ENCODE measurements at places on chromosomes 12 and 14.

DNA sequence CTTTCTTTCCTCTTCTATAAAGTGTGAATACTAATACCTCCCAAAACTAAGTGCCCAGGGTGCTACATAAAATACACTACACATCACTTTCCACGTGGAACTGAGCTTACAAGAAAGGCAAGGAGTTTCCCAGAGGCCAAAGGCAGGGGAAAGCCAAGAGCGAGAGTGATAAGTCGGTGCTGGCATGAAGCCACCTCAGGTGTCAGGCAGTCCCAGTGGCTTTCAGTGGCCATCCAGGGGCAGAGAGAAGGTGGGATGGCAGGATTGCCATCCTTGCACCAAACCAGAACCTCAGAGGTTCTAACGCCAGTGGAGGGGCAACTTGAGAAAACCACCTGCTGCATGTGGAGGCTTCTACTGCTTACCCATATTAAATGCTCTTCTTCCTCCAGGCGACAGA, 79.7 kb upstream of the DIO3 start:
- no peak for DNase-seq

DNA sequence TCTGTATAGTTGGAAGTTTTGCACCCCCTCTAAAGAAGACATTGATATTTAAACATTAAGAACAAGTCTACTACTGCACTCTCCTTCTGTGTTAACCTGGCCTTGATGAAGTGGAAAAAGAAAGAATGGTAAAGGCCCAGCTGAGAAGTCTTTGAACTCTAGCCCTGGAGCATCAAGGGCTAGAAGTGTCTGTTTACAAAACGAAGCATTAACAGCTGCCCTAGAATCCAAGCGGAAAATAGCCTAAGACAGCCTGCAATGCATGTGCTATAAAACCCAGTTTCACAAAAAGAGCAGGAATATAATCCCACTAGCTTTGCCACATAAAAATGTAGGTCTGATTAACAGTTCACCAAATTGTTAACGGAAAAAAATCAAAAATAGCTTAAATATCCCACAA, 60.5 kb downstream of the NUMB start:
- no peak for DNase-seq

DNA sequence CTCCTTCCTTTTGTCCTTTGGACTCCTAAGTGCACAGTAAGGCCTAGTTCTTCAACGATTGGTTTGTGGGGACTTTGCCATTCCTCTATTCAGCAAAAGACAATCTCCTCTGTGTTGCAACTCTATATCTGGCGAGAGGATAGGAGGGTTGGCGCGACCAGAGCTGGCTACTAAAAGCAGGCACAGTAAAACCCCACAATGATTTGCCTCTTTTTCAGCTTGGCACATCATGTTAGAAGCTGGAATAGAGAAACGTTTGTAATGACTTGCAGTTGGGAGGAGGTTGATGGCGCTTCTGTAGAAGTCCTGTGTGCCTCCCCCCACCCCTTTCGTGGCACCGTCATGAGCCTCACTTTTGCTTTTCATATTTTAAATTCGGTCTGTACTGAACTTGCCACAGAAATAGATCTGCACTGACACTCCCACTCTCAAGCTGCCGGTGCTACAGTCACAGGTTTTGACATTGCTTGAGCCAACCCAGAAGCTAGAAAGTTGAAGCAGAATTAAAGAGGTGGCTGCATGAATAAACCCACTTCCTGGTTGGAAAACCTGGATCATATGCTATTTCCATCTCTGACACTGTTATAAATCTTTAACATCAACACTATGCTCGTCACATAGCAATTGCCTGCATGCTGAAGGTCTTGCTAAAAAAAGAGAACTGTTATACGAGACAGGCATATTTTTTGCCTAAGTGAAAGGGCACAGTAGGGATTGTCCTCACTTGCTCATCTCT, 315.3 kb upstream of the PRICKLE1 start:
- no peak for DNase-seq

DNA sequence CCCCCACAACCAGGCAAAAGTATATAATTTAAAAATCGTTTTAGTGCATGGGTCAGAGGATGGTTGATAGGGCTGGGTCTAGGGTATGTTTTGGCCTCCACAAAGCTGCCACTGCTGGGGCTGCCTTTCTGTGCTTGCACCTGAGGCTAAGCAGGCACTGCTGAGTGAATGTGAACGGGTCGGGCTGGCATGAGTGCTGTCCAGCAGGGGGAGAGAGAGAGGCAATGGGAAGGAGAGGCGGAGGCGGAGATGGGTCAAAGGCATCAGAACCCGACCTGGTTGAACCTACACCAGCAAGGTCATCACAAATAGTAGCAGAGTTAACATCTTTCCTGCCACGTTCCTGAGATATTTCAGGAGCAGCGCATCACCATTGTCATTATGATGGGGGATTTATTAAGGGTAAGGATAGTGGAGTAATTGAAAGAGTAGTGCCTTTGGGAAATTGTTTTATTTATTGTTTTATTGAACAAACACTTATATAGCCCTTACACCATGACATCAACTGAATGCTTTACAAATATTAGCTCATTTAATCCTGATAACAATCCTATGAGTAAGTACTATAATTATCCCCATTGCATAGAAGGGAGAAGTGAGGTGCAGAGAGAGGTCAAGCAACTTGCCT, 5.8 kb upstream of the NRXN3 start:
- no peak for DNase-seq

DNA sequence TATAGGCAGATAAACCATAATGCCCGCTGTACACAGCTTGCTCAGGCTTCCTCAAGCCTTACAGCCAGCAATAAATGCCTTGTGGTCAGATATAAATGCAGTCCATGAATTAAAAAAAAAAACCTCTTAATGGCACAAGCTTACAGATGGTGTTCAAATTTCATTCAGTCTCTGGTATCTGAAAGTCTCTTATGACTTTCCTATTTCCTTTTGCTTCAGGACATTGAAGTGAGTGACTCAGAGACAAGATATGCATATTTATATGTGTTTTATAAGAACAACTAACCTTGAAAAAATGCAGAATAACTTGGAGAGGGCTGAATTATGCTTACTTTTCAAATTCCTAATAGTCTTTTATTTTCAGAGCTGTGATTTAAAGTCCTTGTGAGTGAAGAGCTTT, 426.9 kb upstream of the MIS18BP1 start:
- no peak for DNase-seq
